ENCODE measurements at places on chromosomes 7 and 10. TPM values are rescaled to one million over a fixed set of nuclear protein-coding genes. Genes with fewer than 3 reads are reported as not detected.

GRCh38 chr7:117062300-117062699 lies 109.0 kb downstream of the ST7 start:
- DNase-seq, result no peak

- no peak for DNase-seq
Measured at GRCh38 chr7:80453699-80454340, 58.0 kb downstream of the GNAT3 start.

- no peak for DNase-seq
Measured at GRCh38 chr7:147547252-147547897, 1043.2 kb upstream of the C7orf33 start.

- DNase-seq, result no peak
Measured at GRCh38 chr7:105191331-105191730, 177.3 kb downstream of the KMT2E start.

Gene GTPBP4
- 61.6 TPM for polyA plus RNA-seq

GRCh38 chr7:128435327-128435686 lies 20.4 kb upstream of the HILPDA start:
- no peak for DNase-seq

- DNase-seq, result peak; percentile 23
Measured at GRCh38 chr7:137439829-137440825, 96.6 kb upstream of the PTN start.
